ENCODE measurements at places on chromosomes 3 and 15. TPM values are rescaled to one million over a fixed set of nuclear protein-coding genes. Genes with fewer than 3 reads are reported as not detected.

ENTPD3 gene
- not detected for total RNA-seq

PSTPIP1 gene
- not detected for total RNA-seq

MYRIP gene
- 0.21 TPM for total RNA-seq

CMSS1 gene
- 51.7 TPM for total RNA-seq

ADAMTS17 gene
- total RNA-seq, result 2.4 TPM

SHC4 gene
- total RNA-seq, result 21.3 TPM

COMMD4 gene
- total RNA-seq, result 115 TPM

FGF12 gene
- total RNA-seq, result 32.5 TPM

DNA sequence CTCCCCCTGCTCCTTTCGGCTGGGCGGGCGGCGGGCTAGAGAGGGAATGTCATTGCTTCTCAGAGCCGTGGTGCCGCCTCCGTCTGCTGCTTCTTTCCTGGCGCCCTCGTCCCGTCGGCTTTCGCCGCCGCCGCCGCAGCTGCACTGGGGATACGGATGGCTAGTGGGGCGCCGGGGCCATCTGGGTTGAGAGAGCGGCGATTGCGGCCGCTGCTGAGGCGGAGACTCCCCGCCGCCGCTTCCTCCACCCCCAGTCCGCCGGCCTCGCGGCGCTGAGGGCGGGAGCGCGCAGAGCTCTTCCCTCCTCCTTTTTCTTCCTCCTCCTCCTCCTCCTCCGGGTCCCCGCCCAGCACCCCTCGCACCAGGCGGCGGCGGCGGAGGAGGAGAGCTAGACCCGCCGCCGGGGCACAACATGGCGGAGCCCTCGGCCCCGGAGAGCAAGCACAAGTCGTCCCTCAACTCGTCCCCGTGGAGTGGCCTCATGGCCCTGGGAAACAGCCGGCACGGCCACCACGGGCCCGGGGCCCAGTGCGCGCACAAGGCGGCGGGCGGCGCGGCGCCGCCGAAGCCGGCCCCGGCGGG is at the start of gene STT3B:
TSS of gene STT3B (plus strand) at position 339 of the 582 bp plus-strand sequence. CDS start at position 413, 74 bp downstream.
- peak; percentile 83 for DNase-seq

DNA sequence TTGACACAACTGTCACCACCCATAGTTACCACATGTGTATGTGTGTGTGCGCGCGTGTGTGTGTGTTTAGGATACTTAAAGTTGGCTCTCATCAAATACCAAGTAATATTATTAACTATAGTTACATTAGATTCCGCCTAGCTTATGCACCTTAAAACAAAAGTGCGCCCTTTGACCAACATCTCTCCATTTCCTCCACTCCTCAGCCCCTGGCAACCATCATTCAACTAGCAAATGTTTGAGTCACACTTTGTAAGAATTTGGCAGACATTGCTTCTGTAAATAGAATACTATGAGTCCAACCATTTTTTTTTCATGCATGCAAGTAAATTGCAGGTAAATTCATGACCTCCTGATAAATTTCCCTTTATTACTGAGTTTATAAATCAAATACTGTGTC is 169.3 kb downstream of the GBE1 start:
- DNase-seq, result no peak

DNA sequence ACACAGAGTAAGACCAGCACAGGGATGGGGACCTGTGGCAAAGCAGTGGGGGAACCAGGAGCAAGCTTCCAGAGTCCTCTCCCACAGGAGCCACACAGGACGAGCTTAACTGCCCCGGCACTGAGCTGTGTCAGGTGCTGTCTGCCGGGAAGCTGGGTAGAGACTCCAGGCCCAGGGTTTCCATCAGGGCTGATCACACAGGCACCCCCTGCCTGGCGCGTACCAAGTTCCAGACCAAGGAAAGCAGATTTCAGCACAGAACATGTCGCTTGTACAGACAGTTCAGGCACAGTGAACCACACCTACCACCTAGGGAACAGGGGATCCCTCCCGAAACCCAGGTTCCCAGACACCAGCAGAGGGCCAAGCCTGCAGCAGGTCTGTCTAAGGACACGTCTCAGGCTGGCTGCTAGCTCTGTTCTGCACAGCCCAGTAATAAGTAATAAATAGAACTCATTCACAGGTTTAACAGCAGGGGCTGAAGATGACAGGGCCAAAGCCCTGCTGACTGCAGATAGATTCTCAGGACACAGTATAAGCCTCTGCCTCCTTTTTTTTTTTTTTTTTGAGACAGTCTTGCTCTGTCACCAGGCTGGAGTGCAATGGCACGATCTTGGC is 30.2 kb upstream of the OCA2 start:
- DNase-seq, result no peak

GRCh38 chr3:28586325-28586724 is 237.7 kb upstream of the AZI2 start:
- peak; percentile 4 for DNase-seq

- DNase-seq, result no peak
Measured at GRCh38 chr3:142652826-142653292, 56.7 kb downstream of the PLS1 start.

GRCh38 chr3:159245871-159246270 is 444.0 kb downstream of the MFSD1 start:
- no peak for DNase-seq

DNA sequence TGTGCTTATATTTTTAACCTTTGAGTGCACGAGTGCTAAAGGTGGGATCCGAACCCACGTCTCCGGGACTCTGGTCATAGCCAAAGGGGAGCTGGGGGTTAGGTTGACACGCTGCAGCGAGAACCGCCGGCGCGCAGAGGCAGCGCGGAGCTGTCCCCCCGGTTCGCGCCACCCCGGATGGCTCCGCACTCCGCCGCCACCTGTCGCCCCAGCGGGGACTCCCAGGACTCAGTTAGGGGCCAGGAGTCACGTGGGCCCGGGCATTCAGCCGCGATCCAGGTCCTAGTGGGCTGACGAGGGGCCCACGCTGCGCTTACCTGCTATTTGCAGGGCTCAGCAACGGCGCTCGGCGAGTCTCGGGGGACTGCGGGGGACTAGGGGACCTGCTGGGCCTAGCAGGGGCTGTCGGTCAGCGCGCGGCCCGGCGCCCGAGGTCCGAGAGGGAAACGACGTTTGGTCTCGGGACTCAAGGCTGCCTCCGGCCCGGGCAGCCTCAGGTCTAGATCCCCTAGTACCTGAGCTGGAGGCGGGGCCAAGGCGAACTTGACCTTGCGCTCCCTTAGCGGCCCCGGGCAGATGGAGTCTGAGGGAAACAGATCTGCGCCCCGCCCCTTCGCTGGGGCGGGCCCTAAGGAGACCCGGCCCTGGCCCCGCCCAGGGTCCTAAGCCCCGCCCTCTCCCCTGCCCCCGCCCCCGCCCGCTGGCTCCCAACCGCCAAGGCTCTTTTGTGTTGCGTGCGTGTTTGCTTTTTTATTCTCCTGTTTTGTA is at the start of gene NMNAT3:
TSS of gene NMNAT3 (minus strand) at position 585 of the 768 bp plus-strand sequence. CDS start 50,248 bp downstream, outside the sequence.
- peak; percentile 52 for DNase-seq

GRCh38 chr3:19183584-19183983 is 35.3 kb downstream of the KCNH8 start:
- DNase-seq, result no peak

GRCh38 chr15:62737551-62737950 is 305.0 kb upstream of the TPM1 start:
- no peak for DNase-seq

- peak; percentile 77 for DNase-seq
Measured at GRCh38 chr3:156826144-156826895, at the start of gene LEKR1. Gene LEKR1 (plus strand): TSS chr3:156826353. CDS start chr3:156829330, 2,977 bp downstream.

- DNase-seq, result peak; percentile 33
Measured at GRCh38 chr3:108322352-108322751, 26.0 kb downstream of the HHLA2 start.

DNA sequence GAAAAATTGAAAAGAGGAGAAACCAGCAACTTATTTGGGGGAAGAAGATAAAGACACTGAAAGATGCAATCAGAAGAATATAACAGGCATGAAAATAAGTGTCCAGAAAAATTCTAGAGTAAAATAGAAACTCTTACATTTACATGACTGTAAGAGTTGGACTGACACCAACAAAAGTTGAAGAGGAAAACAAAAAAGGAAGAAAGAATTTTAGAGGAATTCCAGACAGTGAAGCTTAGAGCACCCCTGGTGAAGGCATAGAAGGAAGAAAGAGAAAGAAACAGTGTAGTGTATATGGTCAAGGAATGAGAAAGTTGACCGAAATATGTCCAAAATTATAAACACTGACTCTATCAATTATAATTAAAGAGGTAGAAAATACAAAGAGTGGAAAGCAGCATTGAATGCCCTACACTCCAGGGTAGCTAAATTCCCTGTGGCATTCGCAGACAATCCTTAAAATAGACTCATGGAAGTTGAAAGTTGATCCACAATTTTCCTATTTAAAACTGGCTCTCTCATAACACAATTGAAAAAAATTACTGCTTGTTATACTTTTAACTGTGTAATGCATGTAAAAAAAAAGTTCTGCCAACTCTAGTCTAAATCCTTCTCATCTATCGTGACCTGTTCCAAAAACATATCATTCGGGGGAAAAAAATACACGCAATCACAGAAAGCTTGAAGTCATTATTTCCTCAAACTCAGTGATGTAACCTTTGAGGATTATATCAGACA is 102.6 kb upstream of the ABI3BP start:
- no peak for DNase-seq

- no peak for DNase-seq
Measured at GRCh38 chr3:62577153-62577552, 203.8 kb upstream of the FEZF2 start.

- peak; percentile 88 for DNase-seq
Measured at GRCh38 chr3:39288300-39288808, 8.5 kb upstream of the CX3CR1 start.

DNA sequence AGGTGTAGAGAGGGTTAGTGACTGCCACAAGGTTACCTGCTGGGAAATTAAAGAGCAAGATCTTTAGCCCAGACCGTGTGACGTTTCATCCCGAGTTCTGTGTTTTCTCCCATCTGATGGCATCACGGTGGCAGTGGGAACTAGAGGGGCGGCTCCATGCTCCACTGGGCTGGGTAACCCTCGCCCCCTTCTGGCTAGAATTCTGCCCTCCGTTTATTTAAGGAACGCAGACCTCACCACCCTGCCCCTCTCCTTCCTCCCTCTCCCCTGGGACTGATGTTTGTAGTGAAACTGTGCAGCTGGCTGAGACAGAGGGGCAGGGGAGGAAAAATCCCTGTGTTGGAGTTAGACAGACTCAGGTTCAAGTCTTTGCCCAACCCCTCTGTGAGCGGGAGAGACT is 65.6 kb downstream of the ITGA11 start:
- peak; percentile 21 for DNase-seq

DNA sequence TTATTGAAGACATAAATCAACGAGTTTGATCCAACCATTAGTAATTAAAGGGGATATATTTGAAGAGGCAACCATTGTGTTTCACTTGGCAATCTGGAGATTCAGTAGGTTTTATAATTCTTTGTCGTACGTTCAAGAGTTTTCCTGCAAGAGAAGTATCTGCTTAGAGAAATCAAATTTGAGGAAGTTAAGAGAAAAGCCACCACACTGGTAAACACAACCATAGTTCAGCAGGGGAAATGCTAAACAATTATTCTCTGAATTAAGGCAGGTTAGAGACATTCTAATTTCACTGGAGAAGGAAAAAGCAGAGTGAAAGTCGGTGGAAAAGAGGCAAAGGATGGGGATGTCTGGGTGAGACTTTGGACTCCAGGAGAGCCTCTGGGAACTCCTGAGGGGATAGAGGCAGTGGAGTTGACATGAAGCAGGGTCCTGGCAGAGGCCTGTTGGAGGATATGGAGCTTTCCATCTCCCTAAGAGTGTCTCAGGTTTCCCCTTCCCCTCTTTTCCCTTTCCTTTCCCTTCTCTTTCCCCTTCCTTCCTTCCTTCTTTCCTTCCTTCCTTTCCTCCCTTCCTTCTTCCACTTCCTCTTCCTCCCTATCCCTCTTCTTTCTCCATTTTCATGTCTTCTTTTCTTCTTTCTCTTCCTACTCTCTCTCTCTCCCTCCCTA is 26.5 kb downstream of the SPINK8 start:
- no peak for DNase-seq

GRCh38 chr15:77988347-77989295 is 88.9 kb downstream of the TBC1D2B start:
- DNase-seq, result no peak

- DNase-seq, result peak; percentile 84
Measured at GRCh38 chr15:52486003-52486996, 42.4 kb downstream of the MYO5A start.

DNA sequence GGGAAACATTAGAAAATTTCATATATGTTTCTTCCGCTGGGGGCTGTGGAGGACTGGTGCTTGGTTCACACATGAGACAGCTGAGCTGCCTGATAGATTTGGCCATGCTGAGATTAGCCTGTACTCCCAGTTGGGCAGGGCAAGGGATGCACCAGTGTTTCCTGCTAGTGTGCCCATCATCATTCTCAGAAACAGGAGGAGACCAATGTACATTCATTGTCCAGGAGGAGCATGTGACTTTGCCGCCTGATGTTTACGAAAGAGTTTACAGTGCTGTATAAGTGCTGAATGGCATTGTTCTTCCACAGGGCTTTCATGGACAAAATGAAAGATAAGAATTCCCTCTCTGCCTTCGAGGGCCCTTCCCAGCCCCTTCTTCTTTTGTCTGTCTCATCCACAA is 311.1 kb upstream of the THBS1 start:
- DNase-seq, result peak; percentile 89
